ENCODE measurements at places on chromosomes 6 and 20. TPM values are rescaled to one million over a fixed set of nuclear protein-coding genes. Genes with fewer than 3 reads are reported as not detected.

The ATP6V1G2 gene
- total RNA-seq = 0.13 TPM

GRCh38 chr6:28980137-28980851 is 24.8 kb downstream of the ZNF311 start:
- DNase-seq = peak; percentile 50

GRCh38 chr20:38434301-38434741 is 807 bp downstream of the SNHG17 start:
- DNase-seq = no peak

GRCh38 chr6:170286246-170286933 is 4.5 kb downstream of the DLL1 start:
- no peak for DNase-seq

The SLC17A3 gene
- total RNA-seq = not detected

The PHACTR3 gene
- total RNA-seq = not detected

DNA sequence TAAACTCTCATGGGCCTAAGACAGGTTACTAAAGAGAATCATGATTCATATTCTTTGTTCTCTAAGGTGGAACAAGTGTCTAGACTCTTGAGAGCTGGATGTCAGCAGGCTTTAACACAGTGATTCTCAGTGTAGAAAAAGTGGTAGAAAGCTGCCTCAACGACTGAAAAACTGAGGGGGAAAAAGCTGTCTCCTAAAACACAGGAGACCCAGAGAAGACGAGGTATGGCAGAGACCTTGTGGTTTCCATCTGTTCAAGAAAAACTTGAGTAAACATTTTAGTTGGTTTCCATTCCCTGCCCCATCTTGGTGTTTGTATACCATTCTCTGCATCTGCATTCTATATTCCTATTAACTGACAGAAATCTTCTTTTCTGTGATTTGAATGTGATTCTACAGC is 57.6 kb upstream of the MAP3K7 start:
- no peak for DNase-seq

DNA sequence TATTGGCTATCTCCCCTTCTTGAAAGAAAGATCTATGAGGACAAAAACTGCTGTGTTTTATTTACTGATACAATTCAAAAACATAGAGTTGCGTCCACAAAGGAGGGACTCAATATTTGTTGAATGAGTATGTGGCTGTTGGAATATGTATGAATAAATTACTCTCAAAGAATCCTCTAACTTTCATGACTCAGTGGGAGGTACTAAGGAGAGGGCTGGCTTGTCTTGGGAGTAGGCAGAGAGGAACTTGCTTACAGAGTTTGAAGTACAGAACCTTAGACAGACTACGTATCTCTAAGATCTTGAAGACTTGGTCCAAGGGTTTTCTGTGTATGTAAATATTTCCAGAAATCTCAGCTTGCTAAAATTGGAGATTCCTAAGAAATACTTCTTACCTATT is 504.0 kb upstream of the PTCHD4 start:
- DNase-seq = no peak

- DNase-seq = no peak
Measured at GRCh38 chr6:127538750-127539264, 19.7 kb upstream of the MTCL3 start.

The IRF4 gene
- 0.76 TPM for total RNA-seq

DNA sequence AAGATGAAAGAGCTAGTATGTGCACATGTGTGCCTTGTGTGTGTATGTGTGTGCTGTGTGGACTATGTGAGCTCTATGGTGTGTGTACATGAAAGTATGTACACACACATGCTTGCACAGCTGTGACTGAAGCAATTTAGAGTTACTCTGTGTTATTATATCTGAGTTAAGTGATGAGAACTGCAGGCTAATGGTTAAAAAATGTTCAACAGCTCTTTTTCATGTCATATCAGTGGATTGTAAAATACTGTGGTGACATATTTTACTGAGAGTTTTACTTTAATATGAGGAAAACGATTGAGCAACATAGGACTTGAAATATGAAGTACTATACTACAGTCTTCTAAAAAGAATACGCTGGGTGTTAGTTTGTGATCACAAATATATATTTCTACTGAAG is 195.7 kb upstream of the KCNK16 start:
- no peak for DNase-seq

The CFAP61 gene
- total RNA-seq = not detected

- DNase-seq = peak; percentile 32
Measured at GRCh38 chr6:28134015-28134414, 7.7 kb upstream of the ZKSCAN8 start.

The DEFB116 gene
- not detected for total RNA-seq

GRCh38 chr6:25754535-25754934 is at the start of gene SLC17A4:
TSS of gene SLC17A4 (plus strand) at chr6:25754742. CDS start at chr6:25761963, 7,221 bp downstream.
- DNase-seq = no peak

GRCh38 chr6:33822575-33823395 is 19.0 kb upstream of the MLN start:
- no peak for DNase-seq

GRCh38 chr20:37384683-37385174 is 38.8 kb downstream of the SRC start:
- peak; percentile 41 for DNase-seq

The PKIB gene
- not detected for total RNA-seq

- DNase-seq = peak; percentile 10
Measured at GRCh38 chr20:58133020-58133808, 95.2 kb downstream of the ANKRD60 start.

The SLC17A1 gene
- not detected for total RNA-seq

GRCh38 chr6:69705954-69706353 is 90.9 kb downstream of the LMBRD1 start:
- DNase-seq = no peak

GRCh38 chr6:73394577-73395354 is at the start of gene DDX43:
TSS of gene DDX43 (plus strand) at chr6:73394828. CDS start at chr6:73394906, 78 bp downstream.
- DNase-seq = no peak

The THEMIS gene
- total RNA-seq = not detected

- no peak for DNase-seq
Measured at GRCh38 chr6:138769102-138769676, 4.4 kb upstream of the CCDC28A start.

GRCh38 chr6:102215425-102215824 is 821.9 kb downstream of the GRIK2 start:
- DNase-seq = no peak

DNA sequence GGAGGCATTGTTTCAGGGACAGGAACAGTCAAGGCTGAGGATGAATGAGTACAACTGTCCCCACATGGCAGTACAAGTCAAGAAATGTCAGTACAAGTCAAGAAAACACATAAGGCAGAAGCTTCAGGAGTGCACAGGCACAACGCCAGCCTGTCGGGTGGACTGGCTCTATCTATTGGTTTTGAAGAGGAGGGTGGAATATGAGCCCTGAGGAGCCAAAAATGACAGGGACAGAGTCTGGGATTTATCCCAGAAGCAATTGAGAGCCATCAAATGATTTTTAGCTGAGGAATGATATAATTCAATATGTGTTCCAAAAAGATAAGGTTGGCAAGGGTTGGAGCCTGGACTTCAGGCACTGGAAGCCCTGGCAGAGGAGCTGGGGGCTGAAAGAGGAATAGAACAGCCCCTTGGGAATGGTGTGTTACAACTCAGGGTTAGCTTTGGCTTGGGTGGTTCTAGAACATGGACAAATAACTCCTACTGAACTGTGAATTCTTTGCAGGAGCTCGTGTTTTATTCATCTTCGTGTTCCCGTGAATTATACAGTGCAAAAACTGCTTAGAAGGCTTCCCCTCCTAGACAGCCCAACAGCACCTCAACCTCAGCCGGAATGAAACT is 425.7 kb upstream of the ARID1B start:
- DNase-seq = no peak

The SNAP25 gene
- 3.9 TPM for total RNA-seq

DNA sequence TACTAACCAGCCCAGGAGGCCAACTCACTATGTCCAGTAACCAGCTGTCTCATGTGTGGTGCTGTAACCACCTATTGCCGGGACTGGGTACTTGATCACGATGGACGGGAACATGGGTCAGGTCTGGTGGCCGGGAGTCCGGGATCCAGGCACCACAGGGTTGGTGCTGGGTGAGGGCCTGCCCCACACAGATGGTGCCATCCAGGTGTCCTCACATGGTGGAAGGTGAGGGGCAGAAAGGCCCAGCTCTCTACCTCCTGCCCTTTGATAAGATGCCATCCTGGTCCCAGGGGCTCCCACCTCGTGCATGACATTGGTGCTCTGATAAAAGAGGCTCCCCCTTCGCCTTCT is 116.3 kb downstream of the TAF4 start:
- no peak for DNase-seq

The VAPB gene
- total RNA-seq = 16.7 TPM

DNA sequence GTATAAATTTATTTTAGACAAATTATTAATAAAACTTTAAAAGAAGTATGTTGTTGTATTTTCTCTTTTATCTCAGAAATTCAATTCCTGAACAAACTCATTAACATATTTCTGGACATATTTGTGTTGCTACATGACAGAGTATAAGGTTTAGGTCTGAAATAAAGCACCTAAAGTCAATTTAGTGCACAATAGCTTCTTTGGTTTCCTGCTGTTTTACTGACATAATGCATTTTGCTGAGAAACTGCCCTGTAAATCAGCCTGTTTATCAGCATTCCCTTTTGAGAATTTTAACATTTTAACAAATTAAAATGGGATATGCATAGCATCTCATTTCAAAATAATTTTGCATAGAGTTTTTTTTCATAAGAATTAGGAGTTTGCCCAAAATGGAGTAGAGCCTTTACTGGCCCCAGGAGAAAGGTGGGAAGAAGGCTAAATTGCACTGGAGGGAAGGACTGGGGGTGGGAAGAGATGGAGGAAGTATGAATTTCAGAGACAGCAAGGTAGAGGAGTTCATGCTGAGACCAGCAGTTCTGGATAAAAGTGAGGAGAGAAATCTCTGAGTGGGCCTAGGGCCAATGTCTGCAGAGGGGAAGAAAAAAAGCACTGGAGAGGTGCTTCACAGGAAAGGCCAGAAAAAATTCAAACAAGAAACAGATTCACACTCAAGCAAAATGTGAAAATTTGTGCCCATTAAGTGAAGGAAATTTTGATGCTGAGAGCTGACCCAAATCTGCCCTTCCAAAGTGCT is 324.2 kb upstream of the HSF2 start:
- DNase-seq = no peak

DNA sequence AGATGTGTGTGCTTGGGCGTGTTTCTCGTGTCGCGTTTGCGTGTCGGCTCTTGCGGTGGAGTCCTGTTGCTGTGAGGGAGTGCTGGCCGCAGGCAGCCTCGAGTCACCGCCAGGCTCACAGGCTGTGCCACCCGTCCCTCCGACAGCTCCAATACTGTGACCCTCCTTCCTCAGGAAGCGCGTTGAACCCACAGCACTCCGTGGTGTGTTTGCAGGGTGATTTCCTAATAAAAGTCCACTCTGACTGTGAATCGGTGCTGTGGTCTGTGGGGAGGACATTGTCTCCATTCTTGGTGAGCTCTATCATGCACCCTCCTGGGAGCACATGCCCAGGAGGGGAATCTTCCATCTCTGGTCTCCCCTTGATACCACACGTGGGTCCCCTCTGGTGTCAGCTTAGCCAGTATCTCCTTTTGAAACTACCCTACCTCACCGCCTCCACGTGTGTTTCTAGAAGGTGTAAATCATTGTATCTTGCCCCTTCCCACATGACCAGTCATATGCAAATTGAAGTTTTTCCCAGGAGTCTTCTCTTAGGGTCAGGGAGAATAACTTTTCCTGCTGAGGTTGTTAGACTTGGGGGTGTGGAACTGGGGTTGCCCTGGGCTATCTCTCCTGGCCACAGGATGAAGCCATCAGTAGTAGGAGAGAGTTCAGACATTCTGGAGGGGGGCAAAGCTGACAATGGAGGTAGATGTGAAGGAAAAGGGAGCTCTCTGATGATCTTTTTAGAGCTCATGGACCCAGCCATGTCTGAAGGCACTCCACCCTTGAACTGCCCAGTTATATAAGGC is 13.3 kb upstream of the PCMTD2 start:
- DNase-seq = no peak
